ENCODE measurements at places on chromosomes 5 and 9.

DNA sequence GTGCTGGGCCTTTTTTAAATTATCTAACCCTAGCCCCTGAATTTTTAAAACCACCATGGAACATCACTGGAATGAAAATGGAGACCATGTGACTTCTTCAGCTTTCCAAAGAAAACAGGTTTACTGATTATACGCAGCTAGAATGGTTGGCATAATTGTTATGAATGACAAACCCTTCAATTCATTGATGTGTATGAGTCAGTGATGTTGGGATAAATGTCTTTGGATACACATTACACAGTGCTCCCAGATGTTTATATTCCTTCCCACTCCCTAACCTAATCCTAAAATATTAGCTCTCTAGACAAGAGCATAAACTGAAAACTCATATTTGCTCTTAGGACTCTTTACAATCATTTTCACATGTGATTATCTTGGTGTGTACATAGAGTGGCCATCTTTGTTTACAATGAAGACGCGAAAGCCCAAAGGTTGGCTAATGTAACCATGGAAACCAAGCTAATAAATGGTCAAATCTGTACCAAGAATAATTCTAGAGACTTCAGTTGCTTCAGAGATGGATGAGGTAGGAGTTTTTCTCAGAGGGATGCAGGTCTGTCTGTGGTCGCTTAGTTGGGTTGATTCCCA is 131.2 kb upstream of the HMHB1 start:
- no peak for DNase-seq

- no peak for DNase-seq
These were observed 12.1 kb upstream of the ATP6V0E1 start for GRCh38 chr5:172971482-172971881.

DNA sequence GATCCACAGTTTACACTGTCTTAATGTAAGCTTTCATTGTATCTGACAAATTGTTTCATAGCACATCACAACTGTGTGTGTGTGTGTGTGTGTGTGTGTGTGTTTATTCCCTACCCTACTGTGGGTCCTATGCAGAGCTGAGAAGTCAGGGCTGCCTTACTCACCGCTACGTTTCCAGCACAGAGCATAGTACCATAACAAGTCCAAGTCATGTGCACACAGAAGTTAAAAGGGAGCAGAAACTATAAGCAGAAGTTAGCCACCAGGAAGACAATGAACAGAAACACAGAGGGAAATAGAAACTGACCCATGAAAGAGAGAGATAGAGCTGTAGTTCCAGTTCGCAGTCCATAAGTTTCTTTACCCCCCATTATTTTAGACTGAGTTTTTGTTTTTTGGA is 38.2 kb upstream of the DMXL1 start:
- no peak for DNase-seq

- DNase-seq: no peak
These were observed 192.1 kb upstream of the ADAMTS16 start for GRCh38 chr5:4947893-4948536.

DNA sequence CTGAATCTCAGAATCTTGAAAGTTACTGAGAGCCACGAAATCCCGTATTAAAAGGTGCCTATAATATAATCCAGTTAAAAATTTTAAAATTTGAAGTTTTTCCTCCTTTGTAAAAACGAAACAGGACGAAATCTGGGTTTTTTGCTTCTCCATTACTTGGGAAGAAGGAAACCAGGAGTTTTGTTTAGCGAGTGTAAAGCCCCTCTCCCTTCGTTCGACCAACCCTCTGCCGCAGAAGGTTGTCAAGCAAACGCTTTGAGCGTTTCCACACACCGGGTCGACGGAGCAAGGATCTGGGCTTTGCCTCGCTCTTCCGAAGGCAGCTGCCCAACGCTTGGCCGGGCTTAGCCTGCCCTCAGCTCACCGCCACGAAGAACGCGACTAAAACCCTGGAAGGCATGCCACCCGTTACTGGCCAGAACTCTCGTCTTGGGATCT is 1.6 kb upstream of the FOXE1 start:
- DNase-seq: no peak

- no peak for DNase-seq
These were observed 38.2 kb downstream of the FOCAD start for GRCh38 chr9:20722221-20722620.

GRCh38 chr5:234450-234849 is 16.3 kb downstream of the SDHA start:
- no peak for DNase-seq

- no peak for DNase-seq
These were observed 63.8 kb upstream of the RNF130 start for GRCh38 chr5:180135128-180135955.

- DNase-seq: no peak
These were observed 148.5 kb downstream of the BNC2 start for GRCh38 chr9:16721972-16722371.

DNA sequence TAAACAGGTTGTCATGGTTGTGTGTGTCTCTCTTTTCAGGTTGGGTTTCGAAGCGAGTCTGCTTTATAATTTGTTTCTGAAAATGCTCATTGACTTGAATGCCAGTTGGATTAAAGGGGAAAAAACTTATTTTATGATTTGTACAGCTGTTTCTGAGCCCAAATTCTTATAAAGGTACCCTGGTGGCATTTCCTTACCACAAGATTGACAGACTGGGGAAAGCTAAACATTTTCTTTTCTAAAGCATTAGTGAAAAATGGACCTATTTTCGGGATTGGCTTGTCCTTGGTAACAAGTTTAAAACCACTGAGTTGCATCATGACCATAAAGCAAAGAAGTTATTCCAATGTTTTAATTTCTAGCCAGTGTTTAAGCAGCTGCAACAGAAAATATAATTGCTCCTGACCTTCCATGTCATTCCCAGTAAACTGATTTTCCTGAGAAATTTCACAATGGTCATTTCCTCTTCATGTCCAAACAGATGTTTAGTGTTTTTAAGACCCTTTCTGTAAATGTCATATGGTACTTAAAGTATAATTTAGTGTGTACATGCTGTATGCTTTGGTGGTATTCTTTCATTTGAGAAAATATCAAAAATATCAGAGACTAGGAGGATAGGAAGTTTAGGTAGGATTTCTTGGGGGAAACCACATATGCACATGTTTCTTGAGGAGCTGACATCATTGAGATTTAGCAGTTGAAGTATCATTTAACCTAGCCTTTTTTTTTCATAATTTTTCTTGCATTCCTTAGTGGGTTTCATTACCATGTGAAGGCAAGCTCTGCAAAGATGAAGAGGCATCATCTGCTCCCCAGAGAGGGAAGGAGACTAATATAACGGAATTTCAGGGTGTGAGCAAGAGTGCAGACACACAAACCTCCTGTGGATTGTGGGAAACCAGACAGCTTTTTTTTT is 667.1 kb upstream of the RGMB start:
- no peak for DNase-seq

DNA sequence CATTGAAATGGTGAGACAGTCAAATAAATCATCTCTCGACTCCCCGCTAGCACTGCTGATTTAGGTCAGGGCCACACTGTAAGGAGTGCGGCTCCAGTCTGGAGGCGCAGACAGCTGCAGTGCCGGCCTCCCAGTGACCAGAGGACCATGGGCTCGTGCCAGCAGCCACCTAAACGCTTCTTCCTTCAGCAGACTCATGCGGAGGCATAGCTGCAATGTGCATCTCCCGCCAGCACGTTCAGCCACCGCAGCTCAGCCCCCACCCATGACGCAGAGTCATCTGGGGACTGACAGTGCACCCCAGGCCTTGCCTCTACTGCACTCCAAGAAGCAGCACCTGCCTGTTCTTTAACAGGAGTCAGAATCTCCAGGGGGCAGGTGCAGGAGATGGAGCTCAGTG is 13.6 kb upstream of the MAPK9 start:
- no peak for DNase-seq

- no peak for DNase-seq
These were observed 4.9 kb downstream of the PCDHGC5 start for GRCh38 chr5:141493500-141494422.

DNA sequence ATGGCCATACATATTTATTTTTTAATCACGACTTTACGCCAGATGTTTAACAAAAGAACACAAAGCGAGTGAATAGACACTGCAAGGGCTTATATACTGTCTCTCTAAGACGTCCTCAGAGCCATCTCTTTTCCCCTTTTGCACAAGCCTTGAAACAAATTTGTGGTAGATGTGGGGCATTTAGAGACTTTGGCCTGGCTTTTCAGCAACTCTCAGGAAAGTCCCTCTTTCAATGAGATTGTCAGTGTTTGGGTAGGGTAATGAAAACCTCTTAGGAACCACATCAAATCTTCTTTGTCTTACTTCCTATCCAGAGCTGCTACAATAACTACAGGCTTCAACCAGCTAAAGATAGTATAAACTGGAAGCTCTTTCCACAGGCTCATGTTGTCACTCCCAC is 380.0 kb downstream of the ANXA1 start:
- no peak for DNase-seq

Data from NCI-H2107 (cell line).